ENCODE measurements at places on chromosomes 2 and 18.

GRCh38 chr18:21803495-21803894 lies 62.9 kb downstream of the MIB1 start:
- no peak for DNase-seq

DNA sequence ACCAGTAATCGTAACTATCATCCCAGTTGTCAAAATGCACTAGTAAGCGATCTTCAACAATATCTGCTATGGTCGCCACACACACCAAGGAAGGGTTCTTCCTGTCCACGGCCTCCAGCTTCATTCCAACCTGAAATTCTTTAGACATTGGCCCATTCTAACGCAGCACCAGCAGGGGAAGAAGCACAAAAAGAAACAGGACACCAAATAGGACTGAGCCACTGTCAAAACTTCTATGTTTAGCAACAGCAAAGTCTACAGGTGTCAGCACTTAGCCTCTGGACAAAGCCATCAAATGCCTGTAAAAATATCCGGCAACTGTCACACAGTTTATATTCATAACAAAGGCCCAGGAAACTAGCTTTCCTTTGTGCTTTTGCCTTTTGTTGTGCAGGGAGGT lies 175.0 kb downstream of the L3MBTL4 start:
- no peak for DNase-seq

GRCh38 chr2:190060626-190061025 lies 1.9 kb downstream of the MSTN start:
- no peak for DNase-seq

DNA sequence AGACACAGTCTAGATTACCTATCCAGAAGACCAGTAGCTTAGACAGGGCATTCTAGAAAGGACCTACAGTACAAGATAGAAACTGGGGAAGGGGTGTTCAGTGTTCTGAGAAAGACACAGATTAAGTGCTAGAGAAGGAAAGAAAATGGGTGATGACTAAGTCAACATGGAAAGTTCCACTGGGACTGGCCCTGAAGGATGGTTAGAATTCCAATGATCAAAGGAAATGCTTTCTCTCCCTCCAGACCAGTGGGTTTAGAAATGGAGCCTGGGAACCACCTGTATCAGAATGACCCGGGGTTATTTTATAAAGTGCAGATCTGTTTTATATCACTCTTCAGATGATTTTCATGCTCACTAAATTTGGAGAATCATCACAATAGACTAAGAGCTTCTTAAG lies 5.8 kb upstream of the COLEC12 start:
- DNase-seq, result no peak

DNA sequence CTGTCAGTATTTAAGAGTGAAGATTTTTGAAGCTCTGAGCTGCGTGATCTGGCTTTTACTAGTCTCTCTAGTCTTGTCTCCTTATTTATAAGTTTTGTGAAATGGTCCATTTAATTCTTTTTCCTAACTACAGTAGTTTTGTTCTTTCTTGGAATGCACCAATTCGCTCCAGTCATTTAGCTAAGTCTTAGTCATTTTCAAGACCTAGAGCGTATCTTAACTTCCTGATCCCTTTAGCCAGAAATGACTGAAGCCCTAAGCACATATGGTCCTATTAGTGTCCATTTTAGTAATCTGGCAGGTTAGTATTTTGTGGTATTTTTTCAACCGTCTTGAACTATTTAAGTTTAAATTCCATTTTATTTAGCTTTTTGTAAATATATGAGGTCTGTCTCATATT lies 3.6 kb downstream of the BIRC6 start:
- DNase-seq, result no peak

- DNase-seq, result no peak
These were observed 46.2 kb downstream of the TWSG1 start for GRCh38 chr18:9380621-9381395.
